ENCODE measurements at places on chromosomes 3 and 15.
A peak's percentile ranks its signal among the peaks of the same experiment; 100 is the strongest.

DNA sequence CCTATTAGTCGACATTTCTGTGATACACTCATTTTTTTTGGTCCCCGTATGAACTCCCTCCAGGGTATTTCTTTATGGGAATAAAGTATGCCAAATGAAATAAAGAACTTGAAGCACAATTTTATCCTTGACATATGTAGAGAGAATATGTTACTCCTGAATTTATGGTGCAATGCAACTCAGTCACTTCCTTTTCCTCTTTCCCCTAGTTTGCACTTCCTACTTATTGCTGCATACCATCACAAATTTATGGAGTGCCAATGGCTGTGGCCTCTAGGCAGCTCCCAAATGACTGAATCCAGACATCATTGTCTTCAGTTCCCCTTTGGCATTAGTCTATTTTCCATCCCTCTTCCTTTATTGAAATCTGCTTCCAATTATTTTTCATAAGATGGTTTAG is 403.5 kb downstream of the FHIT start:
- no peak for DNase-seq

- DNase-seq, result no peak
Measured at GRCh38 chr3:76969996-76970615, 69.8 kb upstream of the ROBO2 start.

GRCh38 chr3:120423432-120423831 is 27.4 kb downstream of the FSTL1 start:
- no peak for DNase-seq

GRCh38 chr3:72763751-72764440 is 84.3 kb downstream of the SHQ1 start:
- DNase-seq, result no peak

- DNase-seq, result no peak
Measured at GRCh38 chr3:50414616-50415015, 55.3 kb upstream of the TMEM115 start.

DNA sequence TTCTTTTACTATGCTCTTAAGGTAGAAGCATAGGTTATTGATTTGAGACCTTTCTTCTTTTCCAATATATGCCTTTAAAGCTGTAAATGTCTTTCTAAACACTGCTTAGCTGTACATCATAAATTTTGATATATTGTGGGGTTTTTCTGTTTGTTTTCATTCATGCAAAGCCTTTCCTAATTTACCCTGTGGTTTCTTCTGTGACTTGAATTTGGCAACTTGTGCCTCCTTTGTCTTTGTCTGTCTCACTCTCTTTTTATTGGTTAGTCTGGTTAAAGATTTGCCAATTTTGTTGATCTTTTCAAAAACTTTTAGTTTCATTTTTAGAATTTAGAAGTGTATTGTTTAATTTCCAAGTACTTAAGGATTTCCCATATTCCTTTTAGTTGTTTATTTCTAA is 343.1 kb downstream of the OXSM start:
- DNase-seq, result no peak

GRCh38 chr3:175477651-175478224 is 618.6 kb downstream of the NAALADL2 start:
- no peak for DNase-seq

- DNase-seq, result no peak
Measured at GRCh38 chr3:117744935-117745334, 1035.4 kb downstream of the TUSC7 start.

DNA sequence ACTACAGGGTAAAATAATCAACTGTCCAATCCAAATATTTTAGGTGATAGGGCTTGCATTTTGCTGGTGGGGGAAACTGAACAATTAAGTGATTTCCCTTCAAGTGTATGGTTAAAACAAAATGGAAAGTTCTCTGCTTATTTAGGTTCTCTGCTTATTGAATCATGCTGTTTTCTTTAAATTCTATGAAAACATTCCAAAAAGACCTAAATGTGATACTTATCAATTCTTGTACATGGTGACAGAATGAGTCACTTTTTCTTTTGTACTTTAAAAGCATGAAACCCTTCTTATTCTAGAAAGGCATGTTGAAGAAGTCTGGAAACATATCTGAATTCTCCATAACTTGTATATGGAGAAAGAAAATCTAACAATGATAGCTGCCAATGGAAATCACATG is 192.6 kb downstream of the FMN1 start:
- DNase-seq, result no peak

DNA sequence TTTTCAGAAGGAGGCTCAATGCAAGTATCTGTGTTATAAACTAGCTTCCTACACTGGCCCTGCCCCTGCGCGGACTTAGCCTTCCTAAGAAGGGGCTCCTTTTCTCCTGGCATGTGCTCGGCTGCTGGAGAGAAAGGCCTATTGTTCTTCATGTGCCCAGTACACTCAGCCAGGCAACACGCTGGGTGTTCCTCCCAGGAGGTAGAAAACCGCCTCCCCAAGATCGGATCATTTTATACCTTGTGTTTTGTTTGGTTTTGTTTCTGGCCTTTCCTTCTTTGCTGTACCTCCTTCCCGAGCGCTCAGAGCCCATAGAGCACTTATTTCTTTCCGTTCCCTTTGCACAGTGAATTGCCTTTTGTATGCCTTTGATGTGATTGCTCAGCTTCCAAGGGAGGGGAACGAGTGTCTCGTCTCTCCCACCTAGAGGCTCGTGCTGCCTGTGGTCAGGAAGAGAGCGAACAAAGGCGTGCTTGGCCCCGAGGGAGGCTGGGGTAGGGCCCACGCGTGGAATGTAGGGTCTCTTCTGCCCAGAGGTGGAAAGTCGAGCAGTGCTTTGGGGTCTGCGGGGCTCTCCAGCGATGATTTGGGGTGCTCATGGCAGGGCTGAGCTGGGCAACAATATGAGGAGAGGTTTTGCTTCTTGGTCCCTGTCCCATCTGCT is 30.0 kb downstream of the CCNL1 start:
- no peak for DNase-seq

DNA sequence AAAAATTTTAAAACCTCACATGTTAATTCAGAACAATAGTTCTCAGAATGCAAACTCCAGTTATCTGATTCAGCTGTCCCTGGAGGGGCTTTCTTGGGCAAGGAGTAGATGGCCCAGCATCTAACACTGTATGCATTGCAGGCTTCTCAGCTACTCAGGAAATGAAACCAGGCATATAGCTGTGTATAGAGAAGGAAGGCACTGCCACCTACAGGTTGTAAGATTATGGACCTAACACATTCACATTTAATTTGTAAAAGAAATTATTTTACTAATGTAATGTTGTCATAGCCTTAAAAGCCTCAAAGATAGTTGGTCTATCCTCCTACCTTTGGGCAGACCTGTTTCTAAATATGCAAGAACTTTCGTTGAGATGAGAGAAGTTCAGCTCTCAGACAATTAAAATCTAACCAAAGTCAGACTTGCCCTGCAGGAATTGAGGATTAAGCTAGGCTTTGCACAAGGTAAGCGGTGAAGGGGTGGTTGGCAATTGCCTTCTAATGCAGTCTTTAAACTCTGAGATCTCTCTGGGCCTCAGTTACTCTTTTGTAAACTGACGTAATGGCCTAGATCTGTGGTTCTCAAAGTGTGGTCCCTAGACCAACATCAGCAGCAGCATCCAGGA is 132.8 kb upstream of the SLC24A5 start:
- DNase-seq, result peak; percentile 79

- no peak for DNase-seq
Measured at GRCh38 chr3:115961380-115961779, 338.1 kb downstream of the GAP43 start.

DNA sequence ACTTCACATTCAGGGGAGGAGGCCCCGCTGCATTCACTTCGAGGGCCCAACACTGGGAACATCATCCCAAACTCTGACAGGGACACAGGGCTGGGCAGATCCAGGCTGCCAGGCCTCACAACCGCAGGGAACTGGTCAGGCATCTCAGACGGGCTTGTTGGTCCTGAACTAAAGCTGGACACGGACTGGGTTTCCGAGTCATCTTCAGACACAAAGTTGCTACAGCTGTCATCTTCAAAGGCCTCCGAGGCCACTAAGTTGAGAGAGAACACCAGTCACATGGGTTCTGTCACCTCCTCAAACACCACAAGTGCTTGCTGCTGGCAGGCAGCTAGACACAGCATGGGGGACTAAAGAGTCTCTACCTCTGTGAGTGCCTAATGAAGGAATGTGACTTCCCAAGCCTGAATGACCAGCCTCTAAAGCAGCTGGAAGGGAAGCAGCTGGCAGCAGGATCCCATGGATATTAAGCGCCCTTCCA is 50.9 kb downstream of the CAPN7 start:
- DNase-seq, result no peak

- DNase-seq, result no peak
Measured at GRCh38 chr15:82549199-82549665, 9.0 kb upstream of the RPS17 start.

GRCh38 chr3:167493244-167493643 is 19.4 kb upstream of the SERPINI2 start:
- DNase-seq, result peak; percentile 10

DNA sequence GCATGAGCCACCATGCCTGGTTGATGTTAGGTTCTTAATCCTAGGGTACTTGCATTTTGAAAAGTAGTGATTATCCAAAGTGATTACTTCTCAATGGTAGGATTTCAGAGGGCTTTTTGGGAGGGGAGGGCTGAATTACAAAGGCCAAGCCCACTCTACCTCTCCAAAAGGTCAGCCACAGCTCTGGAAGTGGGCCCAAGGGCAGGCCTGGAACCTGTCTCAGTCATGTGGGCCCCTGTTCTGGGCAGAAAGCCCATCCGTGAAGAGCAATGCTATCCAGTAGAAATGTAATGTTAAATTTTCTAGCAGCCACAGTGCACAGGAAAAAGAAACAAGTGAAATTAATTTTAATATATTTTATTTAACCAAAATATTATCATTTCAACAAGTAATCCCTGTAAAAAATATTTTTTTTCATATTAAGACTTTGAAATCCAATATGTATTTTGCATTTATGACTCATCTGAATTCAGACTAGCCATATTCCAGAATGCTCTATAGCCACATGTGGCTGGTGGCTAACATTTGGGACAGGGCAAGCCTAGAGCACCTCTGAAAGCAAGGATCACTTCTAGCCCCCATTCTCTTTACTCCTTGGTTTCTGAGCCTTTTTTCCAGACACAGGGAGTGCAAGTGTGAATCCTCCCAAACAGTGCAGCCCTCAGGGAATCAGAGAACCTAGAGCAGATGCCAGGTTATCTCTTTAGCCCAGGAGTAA is 16.8 kb downstream of the RFT1 start:
- no peak for DNase-seq

- peak; percentile 88 for DNase-seq
Measured at GRCh38 chr3:197599089-197599765, 43.5 kb upstream of the BDH1 start.

DNA sequence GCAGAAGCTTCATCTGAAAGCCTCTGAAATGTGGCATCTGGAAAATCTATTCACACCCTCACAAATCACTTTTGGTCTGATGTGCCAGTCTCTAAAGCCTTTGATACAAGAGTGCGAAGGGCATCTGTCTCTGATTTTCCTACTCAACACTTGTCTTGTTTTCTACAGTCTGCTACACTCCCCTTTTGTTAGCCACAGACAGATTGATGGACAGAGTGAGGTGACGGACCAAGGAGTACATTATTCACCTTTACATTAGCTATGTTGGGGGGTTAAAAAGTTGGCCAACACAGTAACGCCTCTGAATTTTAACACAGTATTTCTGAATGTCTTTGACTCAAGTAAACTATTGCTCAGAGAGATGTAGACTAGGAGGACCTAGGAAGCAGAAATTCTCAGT is 63.1 kb downstream of the TNIK start:
- no peak for DNase-seq

All from SK-N-DZ (cell line).